ENCODE measurements at places on chromosomes 2 and 18.

- no peak for DNase-seq
- H3K4me1 ChIP-seq = peaks cover 46% of the 10 kb centered on the region
- H3K4me3 ChIP-seq = peak overlapping the region; percentile 81
- H3K27ac ChIP-seq = no peak overlapping the region
These were observed 5.5 kb upstream of the ID2 start for GRCh38 chr2:8676191-8676920.

DNA sequence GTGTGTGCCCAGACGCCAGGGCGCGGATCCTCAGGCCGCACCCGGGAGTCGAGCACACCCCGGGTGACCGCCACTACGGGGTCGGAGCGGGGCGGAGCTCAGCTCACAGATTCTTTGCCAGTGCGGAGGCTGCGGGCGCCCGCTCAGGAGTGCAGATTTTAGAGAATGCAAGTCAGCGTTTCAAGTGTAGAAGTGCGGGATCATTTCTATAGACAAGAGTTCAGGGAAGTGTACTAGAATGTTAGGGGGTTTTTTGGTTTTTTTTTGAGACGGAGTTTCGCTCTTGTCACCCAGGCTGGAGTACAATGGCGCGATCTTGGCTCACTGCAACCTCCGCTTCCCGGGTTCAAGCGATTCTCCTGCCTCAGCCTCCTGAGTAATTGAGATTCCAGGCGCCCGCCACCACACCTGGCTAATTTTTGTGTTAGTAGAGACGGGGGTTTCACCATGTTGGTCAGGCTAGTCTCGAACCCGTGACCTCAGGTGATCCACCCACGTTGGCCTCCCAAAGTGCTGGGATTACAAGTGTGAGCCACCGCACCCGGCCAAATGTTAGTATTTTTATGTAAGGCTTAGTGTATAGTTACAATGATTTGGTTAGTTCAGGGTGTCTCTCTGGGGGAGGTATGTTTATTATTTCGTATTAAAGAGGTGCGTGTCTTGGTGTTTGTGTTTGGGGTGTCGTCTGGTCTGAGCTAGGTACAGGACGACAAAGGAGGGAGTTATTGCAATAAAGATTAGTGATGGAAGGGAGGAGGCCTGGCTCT is 619 bp upstream of the FAM168B start:
- H3K4me1 ChIP-seq = peaks cover 15% of the 10 kb centered on the region
- peak overlapping the region; percentile 90 for H3K4me3 ChIP-seq
- peak overlapping the region; percentile 96 for H3K27ac ChIP-seq
- no peaks in the 10 kb centered on the region for H3K27me3 ChIP-seq
- peaks cover 14% of the 10 kb centered on the region for H3K36me3 ChIP-seq

- H3K27me3 ChIP-seq = no peaks in the 10 kb centered on the region
- H3K4me3 ChIP-seq = no peak overlapping the region
- H3K36me3 ChIP-seq = no peaks in the 10 kb centered on the region
- no peak overlapping the region for H3K27ac ChIP-seq
These were observed 147.2 kb downstream of the ASB1 start for GRCh38 chr2:238573916-238574315.

GRCh38 chr2:134190807-134191203 is 63.1 kb upstream of the MGAT5 start:
- H3K27me3 ChIP-seq = no peaks in the 10 kb centered on the region
- no peak overlapping the region for H3K27ac ChIP-seq
- H3K4me3 ChIP-seq = no peak overlapping the region
- H3K4me1 ChIP-seq = peaks cover 8% of the 10 kb centered on the region
- H3K36me3 ChIP-seq = peaks cover 19% of the 10 kb centered on the region

DNA sequence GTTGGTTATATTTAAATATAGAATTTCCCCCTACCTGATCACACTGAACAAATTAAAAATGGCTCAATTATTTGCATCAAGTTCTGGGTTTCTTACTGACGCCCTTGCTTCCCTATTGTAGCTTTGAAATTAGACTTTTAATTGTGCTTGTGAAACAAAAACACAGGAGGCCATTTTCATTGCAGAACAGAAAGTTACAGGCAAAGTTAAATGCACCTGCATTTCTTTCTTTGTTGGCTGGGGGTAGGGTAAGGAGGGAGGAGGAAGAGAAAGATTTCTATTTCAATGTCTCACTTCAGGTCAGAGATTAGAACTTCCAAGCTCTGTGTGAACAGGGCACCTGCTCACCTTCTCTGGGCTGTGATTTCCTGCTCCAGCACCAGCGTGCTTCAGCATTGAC is 199.6 kb downstream of the BCL11A start:
- DNase-seq = peak; percentile 16
- H3K4me1 ChIP-seq = peaks cover 18% of the 10 kb centered on the region
- H3K4me3 ChIP-seq = no peak overlapping the region
- H3K27me3 ChIP-seq = peaks cover 14% of the 10 kb centered on the region

DNA sequence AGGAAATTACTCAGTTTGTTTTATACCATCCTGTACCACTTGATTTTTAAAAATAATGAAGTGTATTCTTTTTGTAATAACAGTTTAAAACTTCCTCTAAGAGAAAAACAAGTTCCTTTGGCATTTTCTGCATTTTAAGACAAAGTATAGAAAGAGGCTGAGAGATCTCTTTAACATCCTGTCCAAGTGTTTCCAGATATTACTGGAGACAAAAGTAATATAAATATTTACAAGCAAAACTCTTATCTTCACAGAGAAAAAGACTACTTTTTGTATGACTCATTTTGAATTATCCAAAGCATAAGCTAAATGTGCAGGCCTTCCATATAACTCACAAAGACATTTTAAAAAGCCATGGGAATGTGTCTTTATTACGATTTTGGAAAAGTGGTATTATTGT is 221.1 kb downstream of the RDH14 start:
- no peak overlapping the region for H3K4me3 ChIP-seq
- DNase-seq = no peak
- no peak overlapping the region for H3K27ac ChIP-seq

DNA sequence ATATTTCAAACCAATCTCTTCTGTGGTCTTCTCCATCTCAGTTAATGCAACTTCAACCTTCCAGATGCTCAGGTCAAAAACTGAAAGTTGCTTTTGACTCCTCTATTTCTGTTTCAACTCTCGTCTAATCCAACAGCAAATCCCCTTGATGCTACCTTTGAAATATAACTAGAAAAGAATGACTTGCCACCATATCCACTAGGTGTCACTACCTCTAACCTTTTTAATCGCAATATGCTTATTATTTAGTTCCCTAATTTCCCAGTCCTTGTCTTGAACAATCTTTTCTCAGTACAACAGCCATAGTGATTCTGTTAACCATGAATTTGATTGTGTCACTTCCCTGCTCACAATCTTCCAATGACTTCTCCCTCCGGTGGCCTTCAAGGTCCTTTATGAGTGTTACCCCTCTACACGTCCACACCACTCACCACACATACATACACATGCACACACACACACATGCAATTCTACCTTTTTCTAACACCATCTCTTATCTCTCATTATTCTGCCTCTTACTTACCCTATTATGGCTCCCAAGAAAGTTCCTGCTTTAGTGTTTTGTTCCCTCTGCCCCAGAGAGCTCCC is 245.5 kb upstream of the KCNJ3 start:
- no peak for DNase-seq
- H3K36me3 ChIP-seq = no peaks in the 10 kb centered on the region
- H3K4me3 ChIP-seq = no peak overlapping the region
- H3K4me1 ChIP-seq = no peaks in the 10 kb centered on the region

DNA sequence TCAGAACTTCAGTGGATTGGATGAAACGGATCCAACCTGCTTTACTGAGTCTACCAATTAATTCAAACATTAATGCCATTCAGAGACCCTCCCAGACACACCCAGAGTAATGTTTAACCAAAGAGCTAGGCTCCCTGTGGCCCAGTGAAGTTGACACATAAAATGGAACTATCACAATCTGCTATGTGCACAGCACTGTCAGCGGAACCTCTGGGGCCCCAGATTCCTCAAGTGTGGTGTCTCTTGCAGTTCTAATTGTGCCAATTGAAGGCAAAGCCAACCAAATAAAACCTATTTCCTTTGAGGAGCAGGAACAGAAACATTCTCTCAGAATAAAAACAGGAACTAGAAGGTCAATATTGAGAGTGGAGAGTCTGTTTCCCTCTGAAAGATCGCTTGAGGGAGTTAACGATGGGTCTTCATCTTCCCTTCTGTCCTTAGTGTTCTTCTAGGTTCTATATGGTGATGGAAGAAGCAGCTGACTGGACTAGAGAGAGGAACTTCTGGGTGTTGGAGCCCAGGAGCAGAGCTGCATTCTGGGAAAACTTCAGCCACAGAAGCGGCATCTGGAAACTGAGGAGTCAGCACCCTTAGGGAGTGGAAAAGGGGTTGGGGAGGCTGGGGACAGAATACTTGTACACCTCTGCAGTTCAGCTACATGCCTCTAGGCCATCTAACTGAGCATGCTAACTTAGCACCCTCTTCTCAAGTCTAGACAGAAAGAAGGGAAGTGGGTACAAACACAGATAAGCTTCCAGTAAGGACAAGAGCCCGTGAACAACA is 174.4 kb upstream of the FBXO11 start:
- no peaks in the 10 kb centered on the region for H3K4me1 ChIP-seq
- H3K4me3 ChIP-seq = no peak overlapping the region
- DNase-seq = no peak

DNA sequence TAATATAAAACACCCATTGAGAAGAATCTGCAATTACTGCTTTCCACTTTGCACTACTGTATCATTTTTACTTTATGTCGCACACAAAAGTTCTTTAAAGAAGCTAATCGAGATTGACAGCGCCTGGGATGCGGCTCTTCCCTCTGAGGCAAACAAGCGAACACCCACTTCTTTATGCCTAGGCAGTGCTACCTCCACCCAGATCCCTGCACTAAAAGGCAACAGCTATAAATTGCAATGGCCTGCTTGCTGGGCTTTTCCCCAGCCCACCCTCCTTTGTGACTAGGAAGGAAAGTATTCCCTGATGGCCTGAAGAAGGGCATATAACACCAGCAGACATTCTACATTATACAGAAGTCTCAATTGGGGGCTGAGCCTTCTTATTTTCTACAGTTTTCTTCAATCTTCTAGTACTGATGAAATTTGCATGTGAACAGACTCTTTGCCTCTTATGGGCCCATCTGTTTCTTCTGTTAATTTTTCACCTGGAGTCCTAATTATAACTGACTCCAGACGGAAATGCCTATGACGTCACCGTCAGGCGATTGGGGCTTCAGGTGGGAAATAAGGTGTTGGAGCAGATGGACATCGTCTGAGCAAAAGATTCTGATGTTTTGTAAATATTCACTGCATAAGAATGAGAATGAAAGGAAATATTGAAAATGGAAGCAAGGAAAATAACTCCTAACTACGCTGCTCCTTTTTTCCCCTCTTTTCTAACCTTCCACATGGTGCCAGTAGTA is 138.9 kb upstream of the DCC start:
- H3K36me3 ChIP-seq = no peaks in the 10 kb centered on the region
- H3K27me3 ChIP-seq = no peaks in the 10 kb centered on the region
- no peaks in the 10 kb centered on the region for H3K4me1 ChIP-seq
- H3K27ac ChIP-seq = no peak overlapping the region

GRCh38 chr2:198259496-198259895 is 455.1 kb downstream of the PLCL1 start:
- peaks cover 6% of the 10 kb centered on the region for H3K27me3 ChIP-seq
- H3K27ac ChIP-seq = no peak overlapping the region
- no peaks in the 10 kb centered on the region for H3K4me1 ChIP-seq
- H3K36me3 ChIP-seq = no peaks in the 10 kb centered on the region
- DNase-seq = no peak

GRCh38 chr2:105400138-105400540 is 1.3 kb upstream of the FHL2 start:
- peaks cover 36% of the 10 kb centered on the region for H3K27me3 ChIP-seq
- no peak overlapping the region for H3K27ac ChIP-seq
- H3K36me3 ChIP-seq = peaks cover 2% of the 10 kb centered on the region
- no peak for DNase-seq
- H3K4me3 ChIP-seq = peak overlapping the region; percentile 4
- H3K4me1 ChIP-seq = peaks cover 8% of the 10 kb centered on the region

DNA sequence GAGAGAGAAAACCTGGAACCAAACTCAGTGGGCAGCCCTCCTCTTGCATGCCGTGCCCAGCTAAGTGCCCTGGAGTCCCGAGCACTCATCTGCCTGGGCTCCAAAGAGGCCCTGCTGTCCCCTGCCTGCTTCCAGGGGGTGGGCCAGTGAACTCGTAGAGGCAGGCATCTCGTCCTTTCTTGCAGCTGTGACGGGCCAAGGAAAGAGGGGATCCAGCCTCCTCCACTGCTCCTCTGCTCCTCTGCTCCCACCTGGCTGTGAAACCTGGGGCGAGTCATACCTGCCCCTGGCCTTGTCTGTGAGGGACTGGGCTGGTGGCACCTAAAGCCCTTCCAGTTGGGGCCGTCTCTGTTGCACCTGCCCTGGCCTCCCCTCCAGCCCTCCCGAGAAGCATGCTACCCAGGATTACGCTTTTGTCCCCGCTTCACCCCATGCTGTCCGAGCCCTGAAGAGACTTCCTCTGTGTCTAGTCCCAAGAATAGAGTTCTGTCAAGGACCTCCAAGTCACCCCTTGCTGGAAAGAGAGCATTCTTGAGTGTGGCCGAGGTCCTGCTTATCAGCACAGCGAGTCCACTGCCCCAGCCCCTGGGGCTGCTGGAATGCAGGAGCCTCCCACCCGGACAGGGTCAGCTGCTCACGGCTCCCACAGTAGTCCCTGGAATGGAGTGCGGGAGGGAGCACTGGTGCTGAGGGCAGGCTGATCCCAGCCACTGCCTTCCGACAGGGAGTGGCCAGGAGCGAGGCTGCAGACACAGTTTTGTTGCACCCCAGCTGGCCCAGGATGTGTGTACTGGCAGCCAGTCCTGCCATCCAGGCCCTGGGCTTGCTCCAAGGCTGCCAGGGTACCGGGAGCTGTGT is 14.3 kb downstream of the KCNK3 start:
- no peaks in the 10 kb centered on the region for H3K36me3 ChIP-seq
- no peak overlapping the region for H3K27ac ChIP-seq
- no peak overlapping the region for H3K4me3 ChIP-seq
- no peaks in the 10 kb centered on the region for H3K4me1 ChIP-seq
- no peaks in the 10 kb centered on the region for H3K27me3 ChIP-seq

GRCh38 chr18:54720620-54721019 is 107.7 kb upstream of the RAB27B start:
- H3K36me3 ChIP-seq = peaks cover 4% of the 10 kb centered on the region
- H3K4me1 ChIP-seq = peaks cover 28% of the 10 kb centered on the region
- no peak overlapping the region for H3K27ac ChIP-seq
- peaks cover 19% of the 10 kb centered on the region for H3K27me3 ChIP-seq
- H3K4me3 ChIP-seq = no peak overlapping the region

- H3K4me3 ChIP-seq = no peak overlapping the region
- H3K36me3 ChIP-seq = no peaks in the 10 kb centered on the region
- H3K27me3 ChIP-seq = no peaks in the 10 kb centered on the region
- no peak overlapping the region for H3K27ac ChIP-seq
- DNase-seq = no peak
These were observed 128.4 kb upstream of the FAM98A start for GRCh38 chr2:33727361-33728032.

GRCh38 chr2:173555833-173556232 is 201.2 kb downstream of the CDCA7 start:
- no peak overlapping the region for H3K4me3 ChIP-seq
- H3K27ac ChIP-seq = no peak overlapping the region
- H3K4me1 ChIP-seq = peaks cover 5% of the 10 kb centered on the region

GRCh38 chr2:168802859-168803725 is 655 bp downstream of the NOSTRIN start:
- H3K27ac ChIP-seq = no peak overlapping the region
- peak overlapping the region; percentile 16 for H3K4me3 ChIP-seq
- H3K36me3 ChIP-seq = no peaks in the 10 kb centered on the region
- peaks cover 19% of the 10 kb centered on the region for H3K4me1 ChIP-seq
- DNase-seq = no peak
- H3K27me3 ChIP-seq = no peaks in the 10 kb centered on the region
